ENCODE measurements at places on chromosomes 5 and 9. TPM values are rescaled to one million over a fixed set of nuclear protein-coding genes. Genes with fewer than 3 reads are reported as not detected.

- peak; percentile 41 for DNase-seq
- H3K4me1 ChIP-seq, result peaks cover 9% of the 10 kb centered on the region
- H3K27me3 ChIP-seq, result no peaks in the 10 kb centered on the region
- H3K36me3 ChIP-seq, result no peaks in the 10 kb centered on the region
Measured at GRCh38 chr9:16671591-16672137, 198.8 kb downstream of the BNC2 start.

FOXD4L4 gene
- total RNA-seq, result 0.59 TPM

DNA sequence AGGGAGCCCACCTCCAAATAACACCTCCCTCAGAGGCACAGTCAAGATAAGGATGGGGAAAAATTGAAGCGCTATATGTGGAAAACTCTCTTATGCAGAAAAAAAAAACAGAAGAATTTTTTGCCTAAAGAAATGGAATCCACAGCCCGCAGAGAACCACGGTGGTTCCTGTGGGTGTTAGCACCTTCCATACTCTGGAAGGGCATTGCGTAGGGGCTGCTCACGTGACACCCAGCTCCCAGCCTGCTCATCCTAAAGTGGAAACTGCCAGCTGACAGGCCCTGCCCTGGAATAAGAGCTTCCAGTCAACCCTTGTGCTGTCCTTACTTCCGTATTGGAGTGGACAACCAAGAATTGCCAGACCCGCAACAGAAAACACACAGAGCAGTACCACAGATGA, 142.5 kb downstream of the FSTL4 start:
- H3K27me3 ChIP-seq, result no peaks in the 10 kb centered on the region
- DNase-seq, result no peak
- no peaks in the 10 kb centered on the region for H3K4me1 ChIP-seq

GRCh38 chr9:137575716-137576411, 2.9 kb downstream of the DPH7 start:
- H3K36me3 ChIP-seq, result peaks cover 30% of the 10 kb centered on the region
- peaks cover 9% of the 10 kb centered on the region for H3K4me1 ChIP-seq
- no peak for DNase-seq
- no peak overlapping the region for H3K27ac ChIP-seq
- H3K27me3 ChIP-seq, result no peaks in the 10 kb centered on the region

FGF1 gene
- total RNA-seq, result not detected

C5orf52 gene
- not detected for total RNA-seq

DNA sequence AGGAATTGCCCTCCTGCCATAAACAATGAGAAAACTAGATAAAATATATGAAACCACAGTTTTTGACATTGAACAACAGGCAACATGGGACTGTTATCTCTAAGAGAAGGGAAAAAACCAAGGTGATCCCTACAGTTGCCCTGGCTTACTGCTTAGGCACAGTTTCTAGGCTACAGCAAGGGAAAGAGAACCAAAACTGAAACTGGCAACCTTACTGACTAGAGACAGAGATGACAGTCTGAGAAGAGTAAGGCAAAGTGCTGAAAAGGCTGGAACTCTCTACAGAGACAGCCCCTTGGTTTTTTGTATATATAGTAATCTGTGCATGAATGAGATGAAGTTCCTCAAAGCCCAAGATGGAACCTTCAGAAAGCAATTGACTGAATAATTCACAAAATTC, 36.2 kb upstream of the REEP2 start:
- H3K27me3 ChIP-seq, result no peaks in the 10 kb centered on the region
- DNase-seq, result no peak
- H3K4me1 ChIP-seq, result no peaks in the 10 kb centered on the region

- no peaks in the 10 kb centered on the region for H3K36me3 ChIP-seq
- H3K4me3 ChIP-seq, result no peak overlapping the region
- H3K27ac ChIP-seq, result no peak overlapping the region
- H3K27me3 ChIP-seq, result no peaks in the 10 kb centered on the region
- no peak for DNase-seq
- no peaks in the 10 kb centered on the region for H3K4me1 ChIP-seq
Measured at GRCh38 chr5:113124265-113124664, 147.7 kb downstream of the DCP2 start.

GRCh38 chr5:171162596-171162995, 146.5 kb upstream of the TLX3 start:
- H3K27me3 ChIP-seq, result no peaks in the 10 kb centered on the region
- peak; percentile 82 for DNase-seq
- H3K4me1 ChIP-seq, result peaks cover 8% of the 10 kb centered on the region

DNA sequence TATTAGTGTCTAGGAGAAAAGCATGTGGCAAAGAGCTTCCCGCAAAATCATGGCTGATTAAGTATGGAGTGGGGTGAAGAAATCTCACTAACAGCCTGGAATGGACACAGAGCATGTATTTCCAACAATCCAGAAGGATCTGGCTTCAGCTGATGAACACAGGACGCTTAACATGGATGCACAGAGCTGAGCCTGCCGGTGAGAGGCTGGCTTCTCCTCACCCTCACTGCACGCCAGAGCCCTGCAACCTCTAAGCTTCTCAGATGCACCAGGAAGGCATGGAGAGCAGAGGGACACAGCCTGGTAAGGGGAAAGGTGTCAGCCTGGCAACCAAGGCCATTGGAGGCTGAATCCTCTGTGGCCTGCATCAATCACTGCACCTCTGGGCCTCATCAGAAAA, 298.5 kb downstream of the TRIM32 start:
- H3K4me1 ChIP-seq, result peaks cover 6% of the 10 kb centered on the region
- H3K27me3 ChIP-seq, result no peaks in the 10 kb centered on the region
- no peak for DNase-seq
- H3K36me3 ChIP-seq, result no peaks in the 10 kb centered on the region
- H3K4me3 ChIP-seq, result no peak overlapping the region
